Left renal pelvis (tissue), 4 donors: ENCODE measurements at places on chromosomes 2 and 18.

GRCh38 chr2:134508391-134508790 is 210.4 kb downstream of the TMEM163 start:
- no peak for DNase-seq

- no peak for DNase-seq
Observed at GRCh38 chr2:68925295-68925896, 27.3 kb downstream of the GKN2 start.

DNA sequence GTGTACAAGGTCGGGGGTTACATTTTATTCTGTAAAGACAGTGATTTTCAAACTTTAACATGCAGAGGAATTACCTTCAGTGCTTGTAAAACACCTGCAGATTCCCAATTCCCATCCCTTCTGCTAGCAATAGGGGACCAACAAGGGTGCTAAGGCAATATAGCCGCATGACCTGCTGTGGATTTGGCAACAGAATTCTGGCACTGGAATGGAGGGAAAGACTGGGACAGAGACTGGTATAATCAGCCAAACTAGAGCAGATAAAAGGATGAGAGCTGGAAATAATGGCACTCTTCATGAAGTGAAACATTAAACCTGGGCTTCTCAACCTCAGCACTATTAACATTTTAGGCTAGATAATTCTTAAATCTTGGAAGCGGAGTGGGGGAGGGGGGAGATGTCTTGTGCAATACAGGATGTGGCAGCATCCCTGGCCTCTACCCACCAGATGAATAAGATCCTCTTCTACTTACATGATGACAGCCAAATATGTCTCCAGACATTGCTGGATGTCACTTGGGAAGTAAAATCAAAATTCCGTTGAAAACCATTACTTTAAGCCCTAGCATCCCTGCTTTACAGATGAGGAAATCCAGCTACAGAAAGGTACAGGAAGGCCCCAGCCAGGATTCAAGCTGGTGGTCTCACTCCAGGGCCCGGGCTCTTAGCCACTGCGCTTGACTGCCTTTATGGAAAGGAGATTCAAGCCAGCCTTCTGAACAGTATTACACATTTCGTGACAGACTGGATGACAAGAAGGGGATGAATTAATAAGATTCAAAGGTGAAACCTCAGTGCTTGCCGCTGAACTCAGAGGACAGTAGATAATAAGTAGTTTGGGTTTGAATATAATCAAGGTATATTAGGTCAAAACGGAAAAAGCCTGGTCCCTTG is 1.7 kb downstream of the EVA1A start:
- no peak for DNase-seq

GRCh38 chr2:19971691-19972090 is 18.2 kb downstream of the WDR35 start:
- DNase-seq = no peak
